Eye (tissue), 1 donor: ENCODE measurements at places on chromosomes 13 and 19.

- no peak for DNase-seq
These were observed 488.1 kb downstream of the COG6 start for GRCh38 chr13:40143559-40143958.

DNA sequence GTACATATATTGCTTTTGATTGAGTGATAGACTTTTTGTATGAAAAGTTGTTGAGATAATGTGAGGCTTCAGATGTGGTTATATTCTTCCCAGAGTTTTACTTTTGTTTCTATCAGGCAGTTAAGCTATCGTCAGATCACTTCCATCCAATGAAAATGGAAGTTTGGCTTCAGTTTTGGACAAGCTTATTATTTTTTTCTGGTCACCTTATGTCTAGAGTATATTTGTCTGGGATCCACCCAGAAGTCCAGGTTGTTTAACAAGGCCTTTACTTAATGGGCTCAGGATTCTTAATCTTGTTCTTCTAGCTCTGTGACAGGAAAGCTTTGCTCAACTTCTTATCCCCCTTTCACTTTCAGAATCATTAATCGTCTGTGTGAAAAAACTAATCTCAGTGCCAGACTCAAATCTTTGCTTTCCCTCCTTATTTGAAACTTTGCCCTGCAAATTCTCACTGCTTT is 150.9 kb downstream of the PDS5B start:
- DNase-seq, result no peak

- DNase-seq, result no peak
These were observed 34.8 kb upstream of the DPRX start for GRCh38 chr19:53597023-53597422.

DNA sequence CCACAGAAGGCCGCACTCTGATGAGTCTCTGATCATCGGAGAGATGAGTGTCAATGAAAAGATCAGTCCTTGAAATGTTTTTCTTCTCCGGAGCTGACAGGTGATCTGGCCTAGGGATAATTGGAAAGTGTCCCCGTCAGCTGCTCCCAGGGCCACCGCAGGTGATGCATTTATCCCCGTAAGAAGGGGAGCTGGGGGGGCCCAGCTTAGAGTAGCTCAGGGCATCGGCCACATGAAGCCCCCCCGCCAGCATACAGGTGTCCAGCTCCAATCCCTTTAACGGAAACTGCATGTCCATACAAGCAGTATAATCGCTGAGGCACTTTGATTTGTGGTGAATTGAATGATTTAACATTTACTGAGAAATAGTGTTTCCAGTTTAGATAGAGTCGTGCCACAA is 27.7 kb downstream of the ATP4B start:
- DNase-seq, result no peak
